CD4-positive, alpha-beta T cell treated with Interleukin-4 for 4 hours (primary cell): ENCODE measurements at places on chromosomes 4 and X.

GRCh38 chrX:23134136-23134535, 134.4 kb downstream of the DDX53 start:
- DNase-seq: no peak

DNA sequence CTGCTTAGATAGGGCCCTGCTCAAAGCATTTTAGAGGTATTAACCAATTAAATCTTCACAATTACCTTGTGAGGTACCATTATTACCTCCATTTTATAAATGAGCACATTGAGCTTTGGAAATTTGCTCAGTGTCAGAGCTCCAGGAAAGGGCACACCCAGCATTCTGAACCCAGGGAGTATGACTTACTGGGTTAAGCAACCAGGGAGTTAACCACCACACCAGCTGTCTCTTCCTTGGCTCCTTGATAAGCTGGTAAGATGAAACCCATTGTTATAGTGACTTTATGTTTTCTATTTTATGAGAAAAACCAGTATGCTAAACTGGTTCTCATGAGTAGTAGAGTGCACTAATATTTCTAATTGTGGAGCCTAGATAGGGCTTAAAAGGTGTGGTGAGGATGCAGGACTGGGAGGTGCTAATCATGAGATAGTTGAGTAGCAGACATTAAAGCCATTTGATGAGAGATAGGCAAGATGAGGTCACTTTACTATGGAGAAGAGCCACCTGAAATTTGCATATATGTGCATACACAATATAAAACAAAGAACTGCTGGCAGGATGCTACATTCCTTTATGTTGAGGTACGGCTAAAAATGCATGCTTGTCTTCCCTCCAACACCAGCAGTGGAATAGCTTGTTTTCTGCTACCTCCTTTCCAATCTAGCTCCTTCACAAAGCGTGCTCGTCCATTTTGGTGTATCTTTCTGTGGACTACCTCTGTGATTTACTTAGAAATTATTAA, 556.1 kb downstream of the SPRY1 start:
- DNase-seq: no peak

DNA sequence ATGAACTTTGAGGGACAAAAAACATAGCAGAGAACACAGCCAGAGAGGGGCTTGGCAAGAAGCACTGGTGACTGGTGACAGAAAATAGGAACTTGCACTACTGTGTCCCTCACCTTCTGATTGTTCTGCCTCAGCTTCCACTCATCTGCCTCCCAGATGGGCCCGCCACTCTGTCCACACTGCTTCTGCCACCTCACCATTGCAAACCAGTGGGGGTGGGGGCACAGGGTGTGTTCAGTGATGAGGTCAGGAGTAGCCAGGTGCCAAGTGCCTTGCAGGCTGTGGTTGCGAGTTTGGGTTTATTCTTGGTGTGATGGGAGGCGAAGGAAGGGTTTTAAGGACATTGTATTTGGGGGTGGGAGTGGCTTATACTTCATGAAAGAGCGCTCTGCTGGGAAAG, 9.1 kb upstream of the UBA1 start:
- no peak for DNase-seq

GRCh38 chr4:169922632-169923276, 103.4 kb downstream of the MFAP3L start:
- DNase-seq: no peak

- DNase-seq: no peak
These were observed 525.3 kb upstream of the MAGEB2 start for GRCh38 chrX:29690061-29690460.

GRCh38 chr4:2500547-2500946, 31.6 kb downstream of the RNF4 start:
- no peak for DNase-seq

DNA sequence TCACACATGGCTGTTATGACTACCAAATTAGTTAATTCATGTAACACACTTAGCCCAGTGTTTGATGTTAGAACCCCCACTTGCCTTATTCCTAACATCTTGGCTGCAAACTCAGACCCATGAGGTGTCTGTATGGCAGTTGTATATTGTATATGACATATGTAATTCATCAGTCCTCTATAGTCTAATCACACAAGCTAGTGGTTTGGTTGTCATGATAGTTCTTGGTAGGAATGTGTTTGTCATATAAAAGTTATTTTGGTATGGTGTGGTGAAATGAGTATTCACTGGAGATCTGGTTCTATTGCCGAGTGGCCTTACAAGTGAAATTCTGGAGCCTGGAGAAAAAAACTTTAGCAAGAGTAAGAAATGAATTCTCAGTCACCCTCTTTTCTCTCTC, 149.2 kb downstream of the AWAT2 start:
- DNase-seq: no peak

- no peak for DNase-seq
These were observed 88.4 kb downstream of the PPP3CA start for GRCh38 chr4:101258883-101259282.
